ENCODE measurements at places on chromosomes 11 and 22. TPM values are rescaled to one million over a fixed set of nuclear protein-coding genes. Genes with fewer than 3 reads are reported as not detected.
A peak's percentile ranks its signal among the peaks of the same experiment; 100 is the strongest.

- no peak for DNase-seq
These were observed 1.7 kb upstream of the SLC29A2 start for GRCh38 chr11:66373265-66373664.

DNA sequence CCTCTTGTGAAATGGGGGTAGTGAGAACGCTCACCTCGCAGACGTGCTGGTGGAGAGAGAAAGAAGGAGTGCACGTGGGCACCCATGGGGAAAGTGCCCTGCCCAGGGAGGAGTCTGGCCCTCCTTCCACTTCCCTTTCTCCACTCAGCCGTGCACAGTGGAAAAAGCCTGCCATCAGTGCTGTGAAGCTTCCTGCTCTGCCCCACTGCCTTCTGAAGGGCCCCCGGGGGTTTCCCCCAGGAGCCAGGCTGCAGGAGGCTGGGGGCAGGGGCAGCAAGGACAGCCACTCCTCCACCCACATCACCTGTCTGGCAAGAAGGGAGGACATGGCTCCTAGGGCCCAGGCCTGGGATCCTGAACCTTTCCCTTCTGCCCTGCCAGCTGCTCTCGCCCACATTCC lies 7.6 kb downstream of the TP53I11 start:
- DNase-seq: peak; percentile 68

GRCh38 chr11:334264-334994 lies 13.8 kb upstream of the IFITM3 start:
- no peak for DNase-seq

DNA sequence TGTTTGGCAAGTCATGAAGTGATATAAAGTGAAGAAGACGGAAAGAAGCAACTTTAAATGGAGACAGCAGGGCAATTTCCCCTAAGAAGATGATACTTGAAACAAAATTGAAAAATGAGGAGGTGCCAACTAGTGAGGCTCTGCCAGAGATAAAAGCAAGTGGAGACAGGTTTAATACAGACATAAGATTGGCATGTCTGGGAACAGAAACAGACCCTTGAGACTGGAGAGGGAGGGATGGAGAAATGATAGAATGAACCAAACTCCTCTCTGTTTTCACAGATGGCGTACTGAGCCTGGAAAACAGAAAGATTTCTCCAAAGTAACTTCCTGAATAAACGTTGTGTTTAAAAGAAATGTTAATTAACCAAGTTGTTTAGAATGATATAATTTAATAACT lies 354.5 kb upstream of the ANO5 start:
- no peak for DNase-seq

- no peak for DNase-seq
These were observed 37.6 kb upstream of the SEZ6L start for GRCh38 chr22:26131589-26132154.

- DNase-seq: no peak
These were observed 5.6 kb upstream of the MFNG start for GRCh38 chr22:37491559-37492427.

GRCh38 chr11:2741006-2741376 lies 41.2 kb upstream of the KCNQ1OT1 start:
- no peak for DNase-seq

GRCh38 chr11:76135491-76135890 lies 70.8 kb downstream of the WNT11 start:
- DNase-seq: no peak

- peak; percentile 53 for DNase-seq
These were observed at the start of gene PHETA2 for GRCh38 chr22:42074132-42074811. PHETA2 (plus strand) TSS chr22:42074248; CDS start chr22:42077294, 3,046 bp downstream.

- no peak for DNase-seq
These were observed 227.8 kb downstream of the BRD1 start for GRCh38 chr22:49599691-49600455.

DNA sequence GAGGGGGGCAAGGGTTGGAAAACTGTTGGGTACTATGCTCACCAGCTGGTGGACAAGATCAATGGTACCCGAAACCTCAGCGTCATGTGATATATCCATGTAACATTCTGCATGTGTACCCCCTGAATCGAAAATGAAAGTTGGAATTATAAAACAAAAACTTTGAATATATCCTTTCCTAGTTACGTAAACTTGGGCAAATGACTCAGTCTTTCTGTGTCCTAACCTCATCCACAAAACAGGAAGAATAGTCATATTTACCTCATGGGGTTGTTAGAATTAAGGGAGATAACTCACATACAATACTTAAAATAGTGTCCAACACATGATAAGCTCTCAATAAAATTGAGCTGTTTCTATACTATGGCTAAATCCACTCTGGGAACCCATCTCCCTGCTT lies 620.1 kb upstream of the KIRREL3 start:
- no peak for DNase-seq

DNA sequence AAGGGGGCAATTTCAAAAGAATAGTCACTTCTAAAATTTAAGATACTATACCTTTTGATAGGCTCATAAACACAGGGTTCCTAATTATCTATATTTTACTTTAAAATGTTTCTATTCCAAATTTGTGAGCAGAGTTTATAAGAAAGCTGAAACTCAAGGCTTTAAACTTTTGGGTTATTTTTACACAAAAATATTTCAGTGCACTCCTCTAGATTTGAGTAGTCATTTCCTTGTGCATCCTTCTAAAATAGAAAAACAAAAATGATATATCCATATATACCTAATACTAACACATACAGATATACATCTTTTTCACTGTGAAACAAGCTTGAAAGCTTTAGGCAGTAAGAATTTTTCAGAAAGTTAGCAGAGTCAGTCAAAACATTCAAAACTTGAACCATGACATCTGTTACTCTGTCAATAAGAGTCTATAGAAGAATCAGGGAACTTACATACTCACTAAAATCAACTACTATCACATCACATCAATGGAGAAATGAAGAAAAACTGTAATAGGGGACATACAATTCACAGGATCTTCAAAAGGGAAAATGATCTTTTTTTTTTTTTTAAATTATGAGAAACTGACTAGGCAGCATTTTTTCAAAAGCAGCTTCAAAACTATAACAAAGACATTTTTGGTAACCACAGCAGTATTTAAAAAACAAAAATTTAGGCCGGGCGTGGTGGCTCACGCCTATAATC lies 5.1 kb downstream of the PHF21A start:
- no peak for DNase-seq

GRCh38 chr11:61603667-61604066 lies 22.8 kb upstream of the SYT7 start:
- DNase-seq: no peak

- no peak for DNase-seq
These were observed 955.7 kb downstream of the DLG2 start for GRCh38 chr11:84671325-84671999.

DNA sequence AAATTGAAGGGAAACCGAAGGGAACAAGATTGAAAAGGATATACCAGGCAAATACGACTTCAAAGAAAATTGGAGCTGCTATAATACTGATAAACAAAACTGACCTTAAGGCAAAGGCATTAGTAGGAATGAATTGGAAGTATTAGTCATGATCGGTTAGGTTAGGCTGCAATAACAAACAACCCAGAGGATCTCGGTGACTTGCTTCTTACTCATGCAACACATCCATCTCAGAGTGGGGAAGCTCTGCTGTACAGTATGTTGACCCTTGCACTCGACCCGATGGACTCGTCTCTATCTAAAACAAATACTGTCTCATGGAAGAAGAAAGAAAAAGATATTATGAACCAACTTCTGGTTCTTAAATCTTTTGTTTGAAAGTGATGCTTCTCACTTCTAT lies 42.3 kb downstream of the SPATA19 start:
- DNase-seq: no peak

GRCh38 chr22:27740202-27740748 lies 61.3 kb downstream of the MN1 start:
- no peak for DNase-seq

DNA sequence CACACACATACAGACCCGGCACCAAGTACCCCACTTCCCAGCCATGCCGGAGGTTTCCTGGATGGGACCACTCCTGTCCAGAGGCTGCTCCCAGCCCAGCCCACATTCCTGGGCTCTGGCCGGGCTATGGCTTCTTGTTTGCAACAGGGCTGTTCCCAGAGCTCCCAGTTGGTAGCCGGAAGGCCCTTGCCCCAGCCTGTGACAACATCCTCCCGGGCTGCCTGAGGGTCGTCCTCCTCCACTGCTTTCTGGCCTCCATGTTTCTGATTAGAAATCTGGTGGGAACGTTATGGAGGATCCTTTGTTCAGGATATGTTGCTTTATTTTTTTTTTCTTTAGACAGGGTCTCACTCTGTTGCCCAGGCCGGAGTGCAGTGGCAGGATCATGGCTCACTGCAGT lies 952 bp upstream of the CYP2D6 start:
- no peak for DNase-seq

GRCh38 chr22:21990445-21991303 lies 8.1 kb upstream of the TOP3B start:
- no peak for DNase-seq

GRCh38 chr11:112297248-112297866 lies 36.7 kb upstream of the PLET1 start:
- DNase-seq: no peak

- DNase-seq: peak; percentile 46
These were observed 1.9 kb downstream of the CHRM4 start for GRCh38 chr11:46389450-46390330.

- no peak for DNase-seq
These were observed 31.4 kb downstream of the PPIL2 start for GRCh38 chr22:21697021-21697771.

- no peak for DNase-seq
These were observed 28.2 kb downstream of the FZD4 start for GRCh38 chr11:86926975-86927374.

GRCh38 chr22:17145021-17145680 lies 13.9 kb downstream of the HDHD5 start:
- DNase-seq: no peak

DNA sequence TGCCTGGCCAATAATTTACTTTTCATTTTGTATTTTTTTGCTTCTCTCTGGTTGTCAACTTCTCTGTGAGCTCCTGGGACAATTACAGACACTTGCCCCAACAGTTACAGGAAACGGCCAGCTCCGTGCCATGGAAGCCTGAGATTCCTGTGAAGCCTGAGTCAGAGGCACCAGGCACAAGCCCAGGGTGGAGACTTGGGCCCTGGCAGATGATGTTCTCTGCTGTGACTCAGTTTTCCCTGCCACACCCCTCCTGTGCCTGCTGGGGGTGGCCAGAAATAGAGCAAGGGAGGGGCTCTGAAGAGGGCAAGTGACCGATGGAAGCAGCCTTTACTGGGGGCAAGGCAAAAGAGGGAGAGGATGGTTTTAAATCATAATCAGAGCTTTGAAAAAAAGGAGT lies 4.9 kb downstream of the ATP5MGL start:
- no peak for DNase-seq

GRCh38 chr11:41289408-41289807 lies 170.0 kb downstream of the LRRC4C start:
- no peak for DNase-seq

SOX10 gene
- not detected for polyA plus RNA-seq

MRPL48 gene
- polyA plus RNA-seq: 43.1 TPM

CASP5 gene
- 6.4 TPM for polyA plus RNA-seq

MMP27 gene
- not detected for polyA plus RNA-seq

OR51B4 gene
- not detected for polyA plus RNA-seq

SLC22A6 gene
- polyA plus RNA-seq: not detected

UBE4A gene
- polyA plus RNA-seq: 21.6 TPM

GRAP2 gene
- 0.97 TPM for polyA plus RNA-seq

SLC25A45 gene
- 4.1 TPM for polyA plus RNA-seq

OR10G7 gene
- polyA plus RNA-seq: not detected

BET1L gene
- polyA plus RNA-seq: 9.5 TPM

TNRC6B gene
- 16.5 TPM for polyA plus RNA-seq

ZNF74 gene
- 1.9 TPM for polyA plus RNA-seq

PMM1 gene
- 32.4 TPM for polyA plus RNA-seq

IGLL5 gene
- polyA plus RNA-seq: 0.38 TPM
